ENCODE measurements at places on chromosomes 13 and 19.
A peak's percentile ranks its signal among the peaks of the same experiment; 100 is the strongest.

- H3K4me3 ChIP-seq, result no peak overlapping the region
- H3K27ac ChIP-seq, result no peak overlapping the region
- DNase-seq, result no peak
- H3K4me1 ChIP-seq, result no peaks in the 10 kb centered on the region
- no peaks in the 10 kb centered on the region for H3K36me3 ChIP-seq
Observed at GRCh38 chr13:48641404-48641803, 12.3 kb upstream of the CYSLTR2 start.

DNA sequence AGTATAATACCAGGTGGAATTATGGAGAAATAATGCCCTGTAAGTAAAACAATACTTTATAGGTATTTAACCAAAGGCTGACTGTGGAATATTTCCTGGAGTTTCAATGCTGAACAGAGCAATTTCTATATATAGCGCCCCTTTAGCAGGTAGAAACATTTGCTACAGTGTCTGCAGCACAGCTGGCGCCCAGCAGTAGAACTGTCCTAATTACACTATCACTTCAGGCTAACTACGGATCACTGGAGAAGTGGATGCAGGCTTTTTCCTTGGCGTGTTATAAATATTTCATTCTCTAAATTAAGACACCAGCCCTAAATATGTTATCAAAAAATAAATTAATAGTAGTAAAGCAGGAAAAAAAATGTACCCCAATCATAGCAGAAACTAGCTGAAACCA lies 3.1 kb downstream of the SHISA2 start:
- H3K4me1 ChIP-seq, result no peaks in the 10 kb centered on the region
- H3K27ac ChIP-seq, result no peak overlapping the region
- H3K36me3 ChIP-seq, result no peaks in the 10 kb centered on the region
- no peak for DNase-seq
- H3K4me3 ChIP-seq, result no peak overlapping the region

- DNase-seq, result no peak
- H3K27ac ChIP-seq, result no peak overlapping the region
Observed at GRCh38 chr13:30148786-30149185, 158.6 kb downstream of the KATNAL1 start.

GRCh38 chr13:50691681-50692263 lies 151.7 kb downstream of the DLEU7 start:
- DNase-seq, result no peak
- H3K4me3 ChIP-seq, result no peak overlapping the region
- no peak overlapping the region for H3K27ac ChIP-seq

- no peak for DNase-seq
- H3K27ac ChIP-seq, result no peak overlapping the region
- no peak overlapping the region for H3K4me3 ChIP-seq
- H3K36me3 ChIP-seq, result no peaks in the 10 kb centered on the region
- 0 out of 2 replicates have a peak, but pooled peaks cover 4% of the 10 kb centered on the region for H3K27me3 ChIP-seq
Observed at GRCh38 chr13:25977671-25978070, 74.1 kb downstream of the SHISA2 start.

DNA sequence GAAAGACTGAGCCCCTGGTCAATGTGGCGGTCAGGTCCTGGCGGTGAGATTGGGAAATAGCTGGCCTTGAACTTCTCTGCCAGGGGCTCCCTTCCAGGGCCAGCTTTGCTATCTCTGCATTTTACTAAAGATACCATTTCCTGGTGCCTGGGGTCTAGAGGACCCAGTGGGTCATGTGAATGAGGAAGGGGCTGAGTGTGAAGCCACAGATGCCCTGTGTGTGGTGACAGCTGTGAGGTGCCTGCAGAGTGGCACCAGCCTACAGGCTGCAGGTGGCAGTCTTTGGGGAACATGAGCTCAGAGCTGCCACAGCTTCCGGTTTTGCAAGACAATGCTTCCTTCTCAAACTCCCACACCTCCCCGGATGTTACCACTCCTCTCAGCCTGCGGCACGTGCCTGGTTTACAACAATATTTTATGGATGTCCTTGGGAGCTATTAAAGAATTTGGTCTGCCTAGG lies 5.2 kb upstream of the MLNR start:
- H3K4me1 ChIP-seq, result peaks cover 32% of the 10 kb centered on the region
- peak overlapping the region; percentile 34 for H3K4me3 ChIP-seq
- peak overlapping the region; percentile 62 for H3K27ac ChIP-seq
- no peaks in the 10 kb centered on the region for H3K36me3 ChIP-seq
- peak; percentile 78 for DNase-seq

DNA sequence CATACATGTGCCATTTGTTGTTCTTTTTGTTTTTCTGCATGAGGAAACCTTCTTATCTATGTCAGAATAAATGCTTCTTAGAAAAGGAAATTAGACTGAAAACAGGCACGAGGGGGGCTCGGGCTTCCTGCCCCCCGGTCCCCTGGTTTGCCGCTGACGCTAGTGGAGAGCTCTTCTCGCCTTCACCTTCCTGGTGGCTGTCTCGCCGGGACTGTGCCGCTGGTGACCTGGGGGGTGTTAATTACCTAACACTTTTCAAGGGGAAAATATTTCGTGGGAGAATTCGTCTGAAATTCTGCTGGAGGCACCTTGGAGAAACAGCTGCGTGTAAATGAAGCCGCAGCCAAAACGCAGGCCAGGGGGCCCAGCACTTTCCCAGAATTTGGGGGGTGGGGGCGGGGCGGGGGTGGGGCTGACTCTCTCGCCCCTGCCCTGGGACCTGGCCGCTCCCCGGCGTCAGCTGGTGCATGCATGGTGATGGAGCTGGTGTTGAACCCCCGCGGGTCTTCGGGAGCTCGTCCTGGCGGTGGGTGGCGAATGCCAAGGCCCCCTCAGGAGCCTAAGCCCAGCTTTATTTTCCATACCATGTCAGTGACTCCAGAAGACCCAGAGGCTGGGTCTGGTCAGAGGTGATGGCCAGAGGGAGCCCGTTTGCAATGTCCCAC lies 58.3 kb upstream of the MCF2L start:
- no peak overlapping the region for H3K27ac ChIP-seq
- no peak overlapping the region for H3K4me3 ChIP-seq
- H3K36me3 ChIP-seq, result no peaks in the 10 kb centered on the region
- DNase-seq, result no peak
- no peaks in the 10 kb centered on the region for H3K27me3 ChIP-seq

DNA sequence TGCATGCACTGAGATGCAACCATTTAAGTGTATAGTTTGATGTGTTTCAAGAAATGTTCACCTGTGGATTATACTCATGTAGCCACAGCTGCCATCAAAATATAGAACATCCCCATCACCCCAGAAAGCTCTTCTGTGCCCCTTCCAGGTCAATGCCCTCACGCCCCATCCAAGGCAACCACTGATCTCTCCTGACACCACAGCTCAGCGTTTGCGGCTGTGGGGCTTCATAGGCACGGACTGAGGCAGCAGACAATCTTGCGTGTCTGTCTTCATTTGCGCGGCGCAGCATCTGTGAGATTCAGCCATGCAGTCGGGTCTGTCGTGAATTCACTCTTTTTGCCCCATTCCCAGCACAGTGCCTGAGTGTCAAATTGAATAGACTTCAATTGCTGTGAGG lies 153.8 kb upstream of the UQCRFS1 start:
- no peaks in the 10 kb centered on the region for H3K36me3 ChIP-seq
- no peak overlapping the region for H3K27ac ChIP-seq
- no peak overlapping the region for H3K4me3 ChIP-seq
- DNase-seq, result no peak
- no peaks in the 10 kb centered on the region for H3K27me3 ChIP-seq
- H3K4me1 ChIP-seq, result no peaks in the 10 kb centered on the region

DNA sequence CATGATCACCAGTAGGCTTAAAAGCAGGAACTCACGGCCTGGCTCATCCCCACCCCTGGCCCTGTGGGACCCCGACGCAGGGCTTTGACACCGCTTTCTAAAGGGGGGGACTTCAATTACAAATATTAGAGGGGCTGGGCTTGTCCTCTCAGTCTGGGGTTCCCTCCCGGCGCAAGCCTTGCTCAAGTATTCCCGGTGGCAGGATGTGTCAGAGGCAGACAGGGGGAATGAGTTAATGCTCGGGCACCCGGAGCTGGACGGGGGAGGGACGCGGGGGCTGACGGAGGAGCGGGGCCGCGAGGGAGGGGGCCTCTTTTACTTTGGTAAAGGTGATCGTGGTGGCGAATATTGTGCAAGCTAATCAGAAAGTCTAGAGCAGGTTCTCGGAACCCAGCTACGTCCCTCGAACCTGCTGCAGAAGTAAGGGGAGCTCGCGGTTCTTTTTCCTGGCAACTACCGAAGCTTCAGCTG lies 1.1 kb downstream of the FGF14 start:
- H3K27me3 ChIP-seq, result peaks cover 22% of the 10 kb centered on the region
- no peaks in the 10 kb centered on the region for H3K36me3 ChIP-seq
- no peak overlapping the region for H3K27ac ChIP-seq

DNA sequence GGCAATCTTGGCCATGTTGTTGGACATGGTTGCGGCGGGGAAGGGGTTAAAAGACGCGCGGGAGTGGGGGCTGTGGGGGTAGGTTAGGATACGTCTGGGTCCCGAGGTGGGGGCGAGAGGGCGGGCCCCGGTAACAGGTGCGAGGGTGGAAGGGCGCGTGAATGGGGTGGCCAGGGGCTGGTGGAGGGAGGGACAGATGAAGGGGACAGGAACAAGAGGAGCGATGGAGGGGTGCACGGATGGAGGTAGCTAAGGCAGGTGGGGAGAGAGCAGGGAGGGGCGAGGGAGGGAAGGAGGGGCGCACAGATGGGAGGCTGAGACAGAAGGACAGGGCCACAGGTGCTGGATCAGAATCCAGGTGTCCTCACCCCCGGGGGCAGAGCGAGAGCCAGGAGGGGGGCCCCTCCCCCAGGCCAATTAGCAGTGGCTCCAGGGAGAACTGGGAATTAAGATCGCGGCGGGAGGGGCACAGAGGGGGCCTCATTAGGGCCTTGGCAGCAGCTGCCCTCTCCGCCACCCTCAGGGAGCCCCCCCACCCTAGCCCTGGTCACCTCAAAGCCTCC lies 1.3 kb downstream of the GNG8 start:
- no peaks in the 10 kb centered on the region for H3K36me3 ChIP-seq
- H3K4me3 ChIP-seq, result no peak overlapping the region
- H3K27ac ChIP-seq, result no peak overlapping the region
- DNase-seq, result no peak

- H3K4me1 ChIP-seq, result peaks cover 7% of the 10 kb centered on the region
- peaks cover 7% of the 10 kb centered on the region for H3K27me3 ChIP-seq
- no peak overlapping the region for H3K27ac ChIP-seq
- no peak overlapping the region for H3K4me3 ChIP-seq
- no peak for DNase-seq
- no peaks in the 10 kb centered on the region for H3K36me3 ChIP-seq
Observed at GRCh38 chr19:3137119-3137518, 1.3 kb downstream of the GNA15 start.

GRCh38 chr19:55621205-55621672 lies 3.1 kb downstream of the ZNF784 start:
- 0 out of 3 replicates have a peak, but pooled peaks cover 5% of the 10 kb centered on the region for H3K36me3 ChIP-seq
- no peaks in the 10 kb centered on the region for H3K27me3 ChIP-seq
- no peak overlapping the region for H3K27ac ChIP-seq
- H3K4me3 ChIP-seq, result no peak overlapping the region
- DNase-seq, result no peak
- H3K4me1 ChIP-seq, result peaks cover 31% of the 10 kb centered on the region

DNA sequence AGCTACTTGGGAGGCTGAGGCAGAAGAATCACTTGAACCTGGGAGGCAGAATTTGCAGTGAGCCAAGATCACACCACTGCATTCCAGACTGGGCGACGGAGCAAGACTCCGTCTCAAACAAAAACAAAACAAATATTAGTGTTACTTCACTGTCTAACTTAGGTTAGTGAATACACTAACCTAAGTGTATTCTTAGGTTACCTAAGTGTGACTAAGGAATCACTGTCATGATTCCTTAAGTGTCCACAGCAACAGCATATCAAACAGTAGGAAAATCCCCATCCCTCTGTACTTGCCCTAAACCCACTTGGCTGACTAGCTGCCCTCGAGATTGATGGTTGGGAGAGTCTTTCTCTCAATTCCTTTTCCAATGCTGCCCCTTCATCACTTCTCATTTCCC lies 11.8 kb upstream of the LRCH1 start:
- H3K4me1 ChIP-seq, result no peaks in the 10 kb centered on the region
- no peaks in the 10 kb centered on the region for H3K36me3 ChIP-seq
- no peak overlapping the region for H3K4me3 ChIP-seq
- no peak overlapping the region for H3K27ac ChIP-seq
- no peak for DNase-seq

GRCh38 chr13:34076943-34077703 lies 259.2 kb downstream of the RFC3 start:
- peaks cover 16% of the 10 kb centered on the region for H3K4me1 ChIP-seq
- H3K4me3 ChIP-seq, result no peak overlapping the region
- no peak overlapping the region for H3K27ac ChIP-seq
- H3K27me3 ChIP-seq, result no peaks in the 10 kb centered on the region
- no peaks in the 10 kb centered on the region for H3K36me3 ChIP-seq
- peak; percentile 16 for DNase-seq

DNA sequence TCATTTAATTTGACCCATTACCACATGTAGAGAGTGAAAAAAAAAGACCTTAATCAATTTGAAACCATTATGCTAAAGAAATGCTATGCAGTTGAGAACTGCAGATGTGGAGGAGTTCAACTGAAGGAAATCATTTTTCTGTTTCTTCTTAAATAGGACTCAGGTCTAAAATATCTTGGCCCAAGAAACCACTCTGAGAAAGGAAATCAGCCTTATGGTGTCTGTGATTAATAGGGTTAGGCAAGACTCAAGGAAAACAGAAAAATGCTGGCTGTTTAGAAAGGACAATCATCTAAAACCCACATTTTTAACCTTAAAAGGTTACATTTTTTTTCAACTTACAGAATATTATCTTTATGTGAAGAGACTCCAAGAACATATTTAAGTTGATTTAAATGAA lies 1.9 kb upstream of the SLITRK1 start:
- no peaks in the 10 kb centered on the region for H3K36me3 ChIP-seq
- peaks cover 3% of the 10 kb centered on the region for H3K27me3 ChIP-seq
- H3K4me1 ChIP-seq, result no peaks in the 10 kb centered on the region

DNA sequence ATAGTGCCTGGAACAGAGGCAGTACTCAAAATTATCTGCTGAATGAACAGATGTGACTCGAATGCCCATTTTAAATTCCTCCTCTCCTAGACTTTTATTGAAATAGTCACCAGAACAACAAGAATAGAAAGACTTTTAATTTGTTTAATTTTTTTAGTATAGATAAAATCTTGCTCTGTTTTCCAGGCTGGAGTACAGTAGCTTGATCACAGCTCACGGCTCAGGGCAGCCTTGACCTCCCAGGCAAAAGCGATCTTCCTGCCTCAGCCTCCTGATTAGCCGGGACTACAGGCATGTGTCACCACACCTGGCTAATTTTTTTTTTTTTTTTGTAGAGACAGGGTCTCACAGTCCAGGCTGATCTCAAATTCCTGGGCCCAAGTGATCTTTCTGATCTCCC lies 120.9 kb upstream of the FREM2 start:
- H3K27me3 ChIP-seq, result no peaks in the 10 kb centered on the region
- H3K27ac ChIP-seq, result no peak overlapping the region
- H3K36me3 ChIP-seq, result no peaks in the 10 kb centered on the region
- H3K4me1 ChIP-seq, result no peaks in the 10 kb centered on the region

Data from HepG2 (cell line).